Heart left ventricle (tissue), 16 donors: ENCODE measurements at places on chromosomes 11 and 22. TPM values are rescaled to one million over a fixed set of nuclear protein-coding genes. Genes with fewer than 3 reads are reported as not detected.

The SVIP gene
- 33.9 TPM for total RNA-seq

DNA sequence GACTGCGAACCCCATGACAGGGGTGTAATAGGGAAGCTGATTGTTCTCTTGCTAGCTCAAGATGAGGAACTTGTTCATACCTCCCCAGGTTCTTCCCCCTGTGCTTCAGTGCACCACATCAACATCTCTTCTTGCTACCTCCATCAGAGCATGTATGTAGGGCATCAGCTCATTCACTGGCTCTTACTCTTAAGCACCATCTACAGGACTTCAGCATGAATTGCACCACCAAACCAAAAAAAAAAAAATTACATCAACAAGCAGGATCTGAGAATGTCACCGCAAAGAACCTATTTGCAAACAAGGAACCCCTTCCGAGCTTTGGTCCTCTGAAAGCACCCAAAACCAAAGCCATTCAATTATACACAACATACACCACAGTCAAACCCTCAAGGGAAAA lies 2226.5 kb upstream of the RAG2 start:
- DNase-seq, result no peak

The SRPRA gene
- total RNA-seq, result 65.0 TPM

DNA sequence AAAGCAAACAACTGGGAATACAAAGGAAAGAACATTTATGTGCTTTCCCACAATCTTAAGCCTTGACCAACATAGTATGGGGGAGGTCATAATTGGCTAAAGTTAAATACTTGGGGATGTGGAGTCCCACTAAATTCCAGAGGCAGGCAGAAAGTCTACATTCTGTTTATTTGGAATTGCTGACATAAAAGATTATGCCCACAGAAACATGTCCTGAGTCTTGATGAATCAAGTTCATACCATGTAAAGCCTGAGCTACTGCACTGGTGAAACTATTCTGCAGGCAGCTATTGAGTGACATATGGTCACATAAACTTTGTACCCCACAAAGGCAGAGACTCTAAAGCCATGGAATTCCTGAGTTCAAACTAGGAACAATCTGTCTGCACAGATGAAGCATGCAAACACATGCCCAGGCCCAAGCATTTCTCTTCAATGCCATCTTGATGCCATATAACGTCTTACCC lies 69.9 kb upstream of the CHRM4 start:
- no peak overlapping the region for H3K27ac ChIP-seq
- no peak for DNase-seq
- no peaks in the 10 kb centered on the region for H3K27me3 ChIP-seq
- H3K4me3 ChIP-seq, result no peak overlapping the region
- no peaks in the 10 kb centered on the region for H3K36me3 ChIP-seq
